ENCODE measurements at places on chromosomes 4 and X. TPM values are rescaled to one million over a fixed set of nuclear protein-coding genes. Genes with fewer than 3 reads are reported as not detected.

DNA sequence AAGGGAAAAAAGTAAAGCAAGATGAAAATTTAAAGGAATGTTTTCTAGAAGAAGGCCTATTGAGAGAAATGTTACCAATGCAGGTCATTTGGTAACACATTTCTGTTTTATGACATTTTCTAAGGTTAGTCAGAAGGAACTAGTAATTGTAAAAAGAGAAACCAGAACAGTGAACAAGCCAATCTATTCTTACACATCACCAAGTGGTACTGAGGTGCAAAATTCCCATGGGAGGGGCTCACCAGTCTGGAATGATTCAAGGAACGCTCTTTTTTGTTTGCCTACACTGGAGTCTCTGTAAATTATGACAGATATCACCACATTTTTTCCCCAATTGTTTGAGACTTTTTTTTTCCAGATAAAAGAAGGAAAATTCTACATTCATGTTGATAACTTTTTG, 404.7 kb upstream of the CNKSR2 start:
- H3K4me3 ChIP-seq = no peak overlapping the region
- no peaks in the 10 kb centered on the region for H3K36me3 ChIP-seq
- H3K27ac ChIP-seq = no peak overlapping the region
- no peaks in the 10 kb centered on the region for H3K27me3 ChIP-seq
- DNase-seq = no peak

GRCh38 chrX:65679071-65679540, 11.7 kb downstream of the MSN start:
- H3K4me3 ChIP-seq = no peak overlapping the region
- peaks cover 30% of the 10 kb centered on the region for H3K4me1 ChIP-seq
- DNase-seq = no peak
- peaks cover 2% of the 10 kb centered on the region for H3K36me3 ChIP-seq

GRCh38 chrX:113634565-113634964, 793.9 kb upstream of the AMOT start:
- no peak for DNase-seq
- H3K4me1 ChIP-seq = no peaks in the 10 kb centered on the region
- H3K27ac ChIP-seq = no peak overlapping the region
- no peaks in the 10 kb centered on the region for H3K27me3 ChIP-seq
- H3K36me3 ChIP-seq = no peaks in the 10 kb centered on the region
- no peak overlapping the region for H3K4me3 ChIP-seq

DNA sequence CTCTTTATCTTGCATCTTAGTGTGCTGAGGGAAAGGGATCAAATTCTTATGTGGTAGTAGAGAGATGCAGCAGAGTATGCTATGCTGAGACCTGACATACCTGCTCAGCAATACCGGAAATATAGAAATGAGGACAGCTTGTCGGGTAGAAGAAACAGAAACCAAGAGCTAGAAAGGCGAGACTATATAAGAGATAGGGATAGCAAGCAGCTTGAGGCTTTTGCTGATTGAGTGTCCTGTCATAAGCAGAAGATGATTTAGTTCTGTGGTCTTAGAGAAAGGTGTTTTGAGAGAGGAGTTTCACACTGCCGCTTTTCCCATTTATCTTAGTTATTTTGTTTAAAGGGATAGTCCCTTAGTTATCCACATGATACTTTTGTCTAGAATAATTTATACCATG, 31.7 kb downstream of the USP9X start:
- no peak overlapping the region for H3K4me3 ChIP-seq
- H3K36me3 ChIP-seq = no peaks in the 10 kb centered on the region
- peak overlapping the region; percentile 17 for H3K27ac ChIP-seq
- no peaks in the 10 kb centered on the region for H3K27me3 ChIP-seq
- DNase-seq = no peak

GUCY1B1 gene
- total RNA-seq = 13.2 TPM
